ENCODE measurements at places on chromosomes 3 and 15.

GRCh38 chr3:139674571-139675260 lies 3.1 kb downstream of the NMNAT3 start:
- no peak for DNase-seq

DNA sequence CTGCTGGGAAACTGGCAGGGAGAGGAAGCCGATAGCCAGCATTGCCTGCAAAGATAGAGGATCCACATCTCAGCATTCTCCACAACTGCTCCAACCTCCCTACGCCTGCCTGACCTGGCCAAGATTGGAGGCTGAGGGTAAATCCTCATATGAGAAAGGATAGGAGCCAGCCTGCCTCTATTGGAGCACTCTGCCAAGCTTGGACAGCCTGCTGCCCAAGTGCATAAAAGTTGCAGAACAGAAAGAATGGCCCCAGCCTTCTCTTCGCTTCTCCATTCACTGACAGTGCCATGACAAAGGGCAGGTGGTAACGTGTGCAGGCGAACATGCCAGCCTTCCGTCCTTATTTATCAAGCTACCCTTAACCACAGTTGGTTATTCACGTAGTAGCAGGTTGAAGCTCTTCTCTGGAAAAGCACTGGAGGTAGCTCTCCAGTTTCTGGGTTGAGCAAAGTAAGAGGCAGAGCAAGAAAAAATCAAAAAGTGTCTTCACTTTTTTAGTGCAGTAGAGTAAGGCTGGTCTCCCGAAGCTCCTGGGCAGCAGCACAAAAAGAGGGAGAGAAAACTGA lies 4.3 kb downstream of the BMF start:
- DNase-seq, result no peak

DNA sequence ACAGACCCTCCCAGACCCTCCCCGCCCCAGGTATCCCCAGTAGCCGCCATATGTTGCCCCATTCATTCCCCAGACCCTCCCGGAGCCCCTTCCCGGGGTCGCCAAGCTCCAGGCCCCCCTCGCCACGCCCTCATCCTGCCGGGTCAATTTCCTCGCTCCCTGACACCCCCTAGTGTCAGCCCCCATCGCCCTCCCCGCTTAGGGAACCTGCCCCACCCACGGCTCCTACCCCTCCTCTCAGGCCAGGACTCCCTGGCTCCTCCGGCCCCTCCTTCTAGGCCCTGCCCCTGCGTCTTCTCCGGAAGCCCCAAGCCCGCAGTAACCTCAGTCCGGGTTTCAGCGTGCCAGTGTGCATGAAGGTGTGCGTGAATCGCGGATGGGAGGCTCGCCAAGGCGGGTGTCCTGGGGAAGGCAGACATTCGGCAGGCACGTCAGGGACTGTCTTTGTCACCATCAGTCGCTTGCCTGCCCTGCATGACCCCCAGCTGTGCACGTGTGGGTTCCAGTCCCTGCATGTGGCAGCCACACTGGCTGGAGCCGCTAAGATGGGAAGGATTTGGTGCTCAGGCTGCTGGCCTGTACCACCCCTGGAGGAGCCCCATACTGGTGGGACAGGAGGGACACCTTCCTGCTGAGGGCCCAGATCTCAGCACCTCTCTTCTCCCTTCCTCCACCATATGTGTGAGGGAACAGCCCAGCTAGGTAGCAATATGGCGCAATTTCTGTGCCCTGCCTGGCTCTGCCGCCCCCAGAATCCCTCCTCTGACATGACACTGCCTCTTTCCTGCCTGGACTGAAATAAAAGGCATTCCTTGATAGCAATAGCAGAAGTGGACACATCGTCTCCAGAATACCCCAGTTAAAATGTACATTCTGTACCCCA lies 693 bp downstream of the DISP2 start:
- DNase-seq, result no peak

- no peak for DNase-seq
Observed at GRCh38 chr3:126523745-126524428, at the start of gene CHST13. CHST13 (plus strand) TSS chr3:126524155; CDS start chr3:126524333, 178 bp downstream.

GRCh38 chr3:143831994-143832393 lies 16.3 kb downstream of the SLC9A9 start:
- DNase-seq, result no peak

DNA sequence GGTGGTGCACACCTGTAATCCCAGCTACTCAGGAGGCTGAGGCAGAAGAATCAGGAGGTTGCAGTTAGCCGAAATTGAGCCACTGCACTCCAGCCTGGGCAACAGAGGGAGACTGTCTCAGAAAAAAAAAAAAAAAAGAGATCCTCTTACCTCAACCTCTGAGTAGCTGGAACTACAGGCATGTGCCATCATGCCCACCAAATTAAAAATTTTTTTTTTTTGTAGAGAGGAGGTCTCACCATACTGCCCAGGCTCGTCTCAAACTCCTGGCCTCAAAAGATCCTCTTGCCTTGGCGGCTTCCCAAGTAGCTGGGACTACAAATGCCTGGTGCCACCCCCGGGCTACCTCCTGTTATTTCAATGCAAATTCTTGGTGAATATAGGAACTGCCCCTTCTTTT lies 1.5 kb downstream of the UMPS start:
- no peak for DNase-seq

- no peak for DNase-seq
Observed at GRCh38 chr3:125381743-125382142, 6.6 kb upstream of the ZNF148 start.

GRCh38 chr3:114466816-114467215 lies 173.0 kb downstream of the TIGIT start:
- no peak for DNase-seq

GRCh38 chr3:59180006-59180405 lies 130.2 kb upstream of the CFAP20DC start:
- DNase-seq, result no peak

DNA sequence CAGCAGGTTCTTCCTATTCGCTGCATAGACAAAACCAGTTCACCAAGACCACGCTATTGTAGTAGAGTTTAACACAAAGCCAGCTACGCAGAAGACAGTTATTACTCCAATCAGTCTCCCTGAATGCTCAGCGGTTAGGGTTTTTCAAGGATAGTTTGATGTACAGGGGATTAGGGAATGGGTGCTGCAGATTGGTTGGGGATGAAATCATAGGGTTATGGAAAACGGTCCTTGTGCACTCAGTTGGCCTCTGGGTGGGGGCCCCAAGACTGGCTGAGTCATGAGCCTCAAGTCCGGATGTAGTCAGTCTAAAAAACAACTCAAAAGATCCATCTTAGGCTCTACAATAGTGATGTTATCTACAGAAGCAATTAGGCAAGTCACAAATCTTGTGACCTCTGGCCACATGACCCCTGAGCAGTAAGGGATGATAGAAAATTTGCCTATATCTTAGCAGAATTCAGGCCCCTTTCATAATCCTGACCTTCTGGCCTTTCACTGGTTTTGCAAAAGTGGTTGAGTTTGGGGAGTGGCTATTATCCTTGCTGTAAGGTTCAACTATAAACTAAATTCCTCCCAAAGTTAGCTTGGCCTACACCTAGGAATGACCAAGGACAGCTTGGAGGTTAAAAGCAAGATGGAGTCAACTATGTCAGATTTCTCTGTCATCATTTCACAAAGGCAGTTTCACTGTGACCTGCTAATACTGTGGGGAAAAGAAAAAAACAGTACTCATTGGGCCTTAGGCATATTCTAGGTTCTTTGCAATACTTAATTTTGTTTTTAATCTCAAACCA lies 57.7 kb downstream of the LIPC start:
- DNase-seq, result no peak

DNA sequence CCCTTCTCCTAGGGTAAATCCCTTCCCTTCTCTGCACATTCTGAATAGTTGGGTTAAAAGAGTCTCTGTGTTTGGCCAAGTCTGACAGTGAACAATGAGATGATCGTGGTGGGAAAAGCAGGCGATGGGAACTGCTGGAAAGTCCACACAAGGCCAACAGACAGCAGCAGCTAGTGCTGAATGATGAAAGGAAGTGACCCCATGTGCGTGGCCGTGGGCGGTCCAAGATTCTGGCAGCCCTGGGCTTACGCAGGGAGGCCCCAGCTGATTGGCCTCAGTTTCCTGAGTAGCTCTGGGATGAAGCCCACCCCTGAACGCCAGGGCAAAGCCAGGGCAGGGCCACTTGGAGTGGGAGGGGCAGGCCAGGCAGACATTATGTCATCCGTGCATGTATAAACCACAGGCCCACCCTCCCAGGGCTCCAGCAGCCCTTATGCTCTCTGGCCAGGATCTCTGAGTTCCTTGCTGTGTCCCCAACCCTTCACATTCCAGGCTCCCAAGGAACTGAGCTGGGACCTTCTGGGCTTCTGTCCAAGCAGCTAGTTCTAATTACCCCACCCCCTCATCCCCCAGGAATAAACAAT lies 57.8 kb downstream of the CDC25A start:
- no peak for DNase-seq

GRCh38 chr3:191143224-191143623 lies 55.8 kb upstream of the OSTN start:
- DNase-seq, result no peak

GRCh38 chr15:42576040-42576594 lies 711 bp downstream of the STARD9 start:
- DNase-seq, result no peak

GRCh38 chr3:3589715-3590130 lies 209.5 kb upstream of the LRRN1 start:
- DNase-seq, result no peak

GRCh38 chr3:140391061-140391460 lies 286.8 kb upstream of the TRIM42 start:
- no peak for DNase-seq

- DNase-seq, result no peak
Observed at GRCh38 chr3:11903047-11903446, 56.4 kb upstream of the TAMM41 start.

DNA sequence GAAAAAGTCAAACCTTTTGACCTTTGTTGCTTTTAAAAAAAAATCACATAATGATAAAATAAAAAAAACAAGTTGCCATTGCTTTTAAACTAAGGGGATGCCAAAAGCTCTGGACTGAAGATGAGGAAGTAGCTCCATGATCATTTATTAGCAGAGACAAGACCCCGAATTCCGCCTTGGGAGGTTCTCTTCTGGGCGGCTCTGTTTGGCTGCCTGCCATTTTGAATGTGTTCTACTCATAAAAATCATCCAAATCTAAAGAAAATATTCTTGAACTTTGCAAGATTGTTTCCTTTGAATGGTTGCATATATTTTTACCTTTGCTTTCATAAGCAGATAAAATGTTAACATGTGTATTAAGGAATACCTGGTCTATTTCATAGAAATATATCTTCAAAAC lies 63.8 kb downstream of the NCEH1 start:
- no peak for DNase-seq

DNA sequence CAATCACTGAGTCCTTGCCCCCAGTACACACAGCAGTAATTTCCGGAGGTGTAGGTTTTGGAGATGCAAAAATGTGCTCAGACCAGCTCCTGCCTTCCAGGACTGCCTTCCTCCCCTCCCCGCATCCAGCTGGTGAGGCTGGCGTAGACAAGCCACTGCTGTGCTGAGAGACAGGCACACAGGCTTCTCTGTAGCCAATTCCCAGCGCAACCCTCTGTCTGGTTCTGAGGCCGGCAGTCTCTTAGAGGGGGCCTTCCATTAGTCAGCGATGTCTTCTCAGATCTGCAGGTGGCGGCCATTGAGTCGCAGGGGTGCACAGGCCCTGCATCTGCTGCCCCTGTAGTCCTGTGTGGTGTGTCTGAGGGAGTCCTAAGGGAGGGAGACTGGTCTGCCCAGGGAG lies 114.4 kb downstream of the DNAJB8 start:
- DNase-seq, result no peak
